ENCODE measurements at places on chromosomes 5 and 9.

- no peak for DNase-seq
These were observed 142.6 kb downstream of the OR2K2 start for GRCh38 chr9:111187376-111187775.

GRCh38 chr9:20562051-20562450 lies 60.2 kb downstream of the MLLT3 start:
- DNase-seq, result no peak

- DNase-seq, result no peak
These were observed 207.6 kb downstream of the FBXL17 start for GRCh38 chr5:108174286-108174685.

DNA sequence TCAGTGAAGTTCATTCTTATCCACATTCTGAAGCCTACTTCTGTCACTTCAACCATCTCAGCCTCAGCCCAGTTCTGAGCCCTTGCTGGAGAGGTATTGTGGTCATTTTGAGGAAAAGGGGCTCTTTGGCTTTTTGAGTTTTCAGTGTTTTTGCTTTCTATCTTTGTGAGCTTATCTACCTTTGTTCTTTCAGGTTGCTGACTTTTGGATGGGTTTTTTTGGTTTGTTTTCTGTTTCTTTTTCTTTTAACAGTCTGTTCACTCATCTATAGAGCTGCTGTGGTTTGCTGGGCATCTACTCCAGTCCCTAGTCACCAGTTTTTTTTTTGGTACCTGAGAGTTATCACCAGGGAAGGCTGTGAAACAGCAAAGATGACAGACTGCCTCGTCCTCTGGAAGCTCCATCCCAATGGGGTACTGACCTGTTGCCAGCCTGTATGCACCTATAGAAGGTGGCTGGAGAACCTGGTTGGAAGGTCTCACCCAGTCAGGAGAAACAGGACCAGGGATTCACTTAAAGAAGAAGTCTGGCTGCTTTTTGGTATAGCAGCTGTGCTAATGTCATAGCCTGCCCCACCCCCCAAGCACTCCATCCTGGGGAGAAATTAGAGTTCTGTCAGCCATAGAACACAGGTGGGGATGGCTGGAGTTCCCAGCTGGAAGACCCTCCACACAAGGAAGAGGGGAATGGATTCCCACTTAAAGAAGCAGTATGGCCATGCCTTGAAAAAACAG lies 138.6 kb upstream of the TSLP start:
- no peak for DNase-seq

DNA sequence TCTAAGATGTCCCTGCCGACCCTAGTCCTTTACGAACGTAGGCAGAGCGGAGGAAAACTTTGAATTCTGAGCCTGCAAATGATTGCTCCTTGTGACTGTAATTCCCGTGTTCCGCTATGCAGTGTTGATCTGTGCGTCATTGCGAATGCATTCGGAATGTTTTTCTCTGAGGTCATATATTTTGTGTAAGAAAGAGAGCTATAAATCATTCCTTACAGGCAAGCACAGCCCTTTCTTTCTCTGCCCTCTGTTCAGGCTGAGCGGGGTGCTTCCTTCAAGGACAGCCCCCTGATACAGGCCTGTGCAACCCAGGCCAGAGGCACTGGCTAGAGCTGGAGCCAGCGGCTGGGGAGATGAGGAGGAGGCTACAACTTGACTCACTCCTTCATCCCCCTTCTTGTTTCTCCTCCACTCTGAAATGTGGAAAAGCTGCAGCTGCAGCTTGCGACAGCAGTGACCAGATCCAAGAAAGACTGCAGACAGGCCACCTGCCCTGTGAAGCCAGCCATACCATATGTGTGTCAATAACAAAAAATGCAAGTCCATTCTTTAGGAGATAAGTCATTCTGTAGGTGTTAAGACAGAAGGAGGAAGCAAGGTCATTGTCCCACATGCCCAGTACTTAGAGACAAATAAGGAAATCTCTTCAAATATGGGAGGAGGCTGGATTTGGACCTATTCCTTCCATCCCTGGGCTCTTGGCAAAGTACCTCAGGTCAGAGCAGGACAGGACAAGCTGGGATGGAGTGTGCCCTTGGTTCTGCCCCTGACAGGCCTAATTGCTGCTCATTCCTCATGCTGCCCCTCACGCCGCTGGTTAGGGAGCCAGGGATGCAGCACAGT lies 345.7 kb upstream of the WWC1 start:
- DNase-seq, result no peak

DNA sequence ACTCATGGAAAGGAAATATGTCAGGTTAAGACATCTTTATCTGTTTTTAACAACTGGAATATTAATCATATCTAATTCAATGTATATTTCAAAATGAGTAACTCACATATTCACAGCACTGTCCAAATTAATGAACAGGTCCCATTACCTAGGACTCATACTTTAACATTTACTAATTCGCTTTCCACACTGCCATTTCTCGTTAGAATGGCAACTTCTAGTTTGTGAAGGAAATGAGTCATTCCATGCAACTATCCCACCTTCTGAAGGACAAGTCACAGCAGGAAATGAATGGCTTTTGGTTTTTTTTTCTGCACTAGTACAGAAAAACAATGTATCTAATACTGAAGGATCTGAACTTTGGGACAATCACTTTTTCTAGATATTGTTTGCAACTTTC lies 24.6 kb upstream of the IFNK start:
- no peak for DNase-seq

GRCh38 chr9:93304574-93305496 lies 120.9 kb downstream of the WNK2 start:
- no peak for DNase-seq

DNA sequence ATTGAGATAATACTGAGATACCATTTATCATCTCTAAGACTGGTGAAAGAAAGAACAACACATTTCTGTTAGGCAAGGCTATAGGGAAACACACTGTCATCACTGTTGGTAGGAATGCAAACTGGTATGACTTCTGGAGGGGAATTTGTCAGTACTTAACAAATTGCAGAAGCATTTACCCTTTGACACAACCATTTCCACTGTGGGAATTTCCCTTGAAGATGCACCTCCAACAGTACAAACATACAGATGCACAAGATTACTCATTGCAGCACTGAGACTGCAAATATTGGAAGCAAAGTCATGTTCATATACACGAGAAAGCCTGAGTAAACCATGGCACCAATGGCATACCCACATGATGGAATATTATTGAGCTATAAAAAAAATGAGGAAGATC lies 17.6 kb downstream of the GM2A start:
- DNase-seq, result no peak

- DNase-seq, result no peak
These were observed 14.6 kb downstream of the KIF4B start for GRCh38 chr5:155027993-155028629.

- DNase-seq, result no peak
These were observed 192.7 kb downstream of the TENT4A start for GRCh38 chr5:6905883-6906282.

- DNase-seq, result no peak
These were observed 26.1 kb downstream of the AP3B1 start for GRCh38 chr5:78268356-78268755.

- DNase-seq, result no peak
These were observed 40.7 kb downstream of the F2RL2 start for GRCh38 chr5:76582230-76583162.

DNA sequence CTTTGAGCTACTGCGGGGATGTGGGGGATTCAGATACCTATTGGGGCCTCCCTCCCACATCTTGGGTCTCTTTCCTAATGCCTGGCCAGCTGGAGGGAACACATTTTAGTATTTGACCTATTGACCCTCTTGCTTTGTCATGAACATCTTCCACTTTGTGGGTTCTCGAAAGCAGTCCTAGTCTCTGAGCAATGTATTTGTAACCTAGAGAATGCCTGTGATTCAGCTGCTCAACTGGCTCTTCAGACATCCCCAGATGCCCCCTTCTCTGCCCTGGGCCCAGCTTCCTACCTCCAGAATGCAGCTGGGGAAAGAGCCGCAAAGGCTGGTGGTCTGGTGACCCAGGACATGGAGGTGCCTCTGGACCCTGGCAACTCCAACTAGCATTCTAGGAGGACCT lies 32.2 kb downstream of the APTX start:
- DNase-seq, result no peak

Measured in DMS153 (cell line).